ENCODE measurements at places on chromosomes 7 and 10. TPM values are rescaled to one million over a fixed set of nuclear protein-coding genes. Genes with fewer than 3 reads are reported as not detected.

Gene FAM25A
- total RNA-seq: not detected

Gene DDC
- total RNA-seq: 1.3 TPM

Gene LFNG
- 30.6 TPM for total RNA-seq

Gene EEF1AKMT2
- total RNA-seq: 8.7 TPM

DNA sequence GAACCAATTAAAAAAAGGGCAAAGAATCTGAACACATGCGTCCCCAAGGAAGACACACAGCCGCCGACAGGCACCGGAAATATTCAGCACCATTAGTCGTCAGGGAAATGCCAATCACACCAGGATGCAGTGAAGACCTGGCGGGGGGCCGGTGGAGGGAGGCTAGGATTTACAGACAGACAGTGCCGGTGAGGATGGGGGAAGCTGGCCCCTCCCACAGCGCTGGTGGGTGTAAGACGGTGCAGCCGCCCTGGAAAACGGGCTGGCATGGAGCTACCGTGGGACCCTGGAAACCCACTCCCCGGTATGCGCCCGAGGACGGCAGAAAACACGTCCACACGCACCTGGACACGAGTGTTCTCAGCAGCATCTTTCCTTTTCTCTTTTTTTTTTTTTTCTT is 4.8 kb upstream of the ADAP1 start:
- no peak overlapping the region for H3K4me3 ChIP-seq
- no peaks in the 10 kb centered on the region for H3K27me3 ChIP-seq
- H3K36me3 ChIP-seq: no peaks in the 10 kb centered on the region
- H3K27ac ChIP-seq: no peak overlapping the region
- peaks cover 23% of the 10 kb centered on the region for H3K4me1 ChIP-seq
- DNase-seq: no peak

- H3K4me1 ChIP-seq: no peaks in the 10 kb centered on the region
- no peak for DNase-seq
- no peak overlapping the region for H3K27ac ChIP-seq
These were observed 2.3 kb downstream of the ABCB1 start for GRCh38 chr7:87598234-87599009.

DNA sequence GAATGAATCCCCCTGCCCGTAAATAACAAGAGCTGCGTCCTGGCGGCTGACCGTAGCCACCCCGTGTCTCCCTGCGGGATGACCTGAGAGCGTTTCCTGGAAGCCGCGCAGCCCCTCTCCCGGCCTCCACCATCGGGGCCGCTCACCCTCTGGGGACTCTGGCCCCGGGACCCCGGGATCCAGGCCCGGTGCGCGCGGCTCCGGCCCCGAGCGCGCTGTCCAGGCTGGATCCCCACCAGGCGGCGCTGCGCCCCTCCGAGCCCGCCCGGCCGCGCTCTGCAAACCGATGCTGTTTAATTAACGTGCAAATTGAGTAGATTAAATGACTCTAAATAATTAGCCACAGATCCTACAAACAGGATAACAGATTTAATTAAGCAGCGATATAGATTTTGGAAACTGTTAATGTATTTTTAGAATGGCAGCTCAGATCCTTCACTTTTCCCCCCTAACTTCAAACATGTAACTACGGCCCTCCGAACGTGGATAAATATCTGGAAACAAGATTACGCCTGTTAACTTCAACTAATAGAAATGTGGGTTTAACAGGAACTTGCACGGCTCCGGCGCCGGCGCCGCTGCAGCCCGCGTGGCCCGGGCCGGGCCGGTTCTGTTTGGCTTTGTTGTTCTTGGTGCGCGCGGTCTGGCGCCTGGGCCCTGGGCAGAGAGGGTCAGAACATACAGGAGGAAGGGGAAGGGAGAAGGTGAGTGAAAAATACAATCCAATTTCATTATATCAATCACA is 7.1 kb upstream of the UNCX start:
- H3K4me1 ChIP-seq: peaks cover 8% of the 10 kb centered on the region
- no peaks in the 10 kb centered on the region for H3K36me3 ChIP-seq
- DNase-seq: no peak
- peaks cover 31% of the 10 kb centered on the region for H3K27me3 ChIP-seq
- no peak overlapping the region for H3K27ac ChIP-seq

GRCh38 chr7:45073786-45074527 is 14.8 kb downstream of the NACAD start:
- H3K27ac ChIP-seq: no peak overlapping the region
- no peak overlapping the region for H3K4me3 ChIP-seq
- no peaks in the 10 kb centered on the region for H3K4me1 ChIP-seq
- peaks cover 90% of the 10 kb centered on the region for H3K36me3 ChIP-seq

- H3K27ac ChIP-seq: no peak overlapping the region
- DNase-seq: peak; percentile 86
- peaks cover 14% of the 10 kb centered on the region for H3K27me3 ChIP-seq
- H3K4me1 ChIP-seq: peaks cover 14% of the 10 kb centered on the region
These were observed 21.9 kb upstream of the KCNK18 start for GRCh38 chr10:117175215-117175900.

DNA sequence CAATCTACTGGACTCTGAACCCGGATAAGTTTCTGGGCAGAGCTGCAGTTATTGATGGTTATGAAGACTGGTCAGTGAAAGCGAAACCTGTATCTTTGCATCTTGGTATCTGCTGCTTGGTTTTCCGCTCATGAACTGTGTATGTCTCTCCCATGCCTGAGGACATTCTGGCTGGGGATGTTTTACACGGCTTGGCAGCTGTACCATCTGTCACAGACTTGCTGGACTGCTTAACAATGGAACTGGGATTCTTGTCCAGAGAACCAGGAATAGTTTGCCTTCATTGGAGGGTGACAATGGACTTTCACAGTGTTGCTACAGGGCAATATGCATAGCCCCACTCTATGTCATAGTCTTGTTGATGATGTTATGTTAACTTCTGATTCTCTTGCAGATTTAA is 119.9 kb upstream of the TMEM106B start:
- H3K27me3 ChIP-seq: no peaks in the 10 kb centered on the region
- no peak overlapping the region for H3K4me3 ChIP-seq
- no peaks in the 10 kb centered on the region for H3K36me3 ChIP-seq

DNA sequence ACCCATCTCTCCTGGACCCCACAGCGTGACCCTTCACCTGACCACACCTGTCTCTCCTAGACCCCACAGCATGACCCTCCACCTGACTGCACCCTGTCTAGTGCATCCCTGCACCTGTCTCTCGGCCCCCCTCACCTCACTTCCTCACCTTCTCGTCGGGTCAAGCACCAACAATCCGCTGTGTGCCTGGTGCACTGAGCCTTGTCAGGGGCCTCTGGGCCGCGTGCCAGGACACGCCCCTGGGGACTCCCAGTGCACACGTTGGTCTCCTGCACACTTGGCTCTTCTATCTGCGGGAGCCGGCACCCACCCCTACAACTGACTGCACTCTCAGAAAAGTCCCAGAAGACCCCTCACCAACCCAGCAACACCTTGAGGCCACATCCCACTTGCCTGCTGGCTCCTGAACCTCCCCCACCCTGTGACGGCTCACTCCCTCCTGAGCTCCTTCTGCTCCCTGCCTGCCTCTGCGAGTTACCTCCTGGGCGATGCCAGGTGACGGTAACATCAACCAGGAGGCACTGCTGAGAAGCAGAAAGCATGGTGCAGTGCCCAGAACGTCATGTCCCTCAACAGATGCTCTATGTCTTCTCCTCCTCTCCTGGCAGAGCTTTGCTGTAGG is 147.6 kb downstream of the DIP2C start:
- no peak overlapping the region for H3K4me3 ChIP-seq
- no peaks in the 10 kb centered on the region for H3K4me1 ChIP-seq
- DNase-seq: peak; percentile 88
- H3K36me3 ChIP-seq: no peaks in the 10 kb centered on the region
- no peak overlapping the region for H3K27ac ChIP-seq
- H3K27me3 ChIP-seq: no peaks in the 10 kb centered on the region

DNA sequence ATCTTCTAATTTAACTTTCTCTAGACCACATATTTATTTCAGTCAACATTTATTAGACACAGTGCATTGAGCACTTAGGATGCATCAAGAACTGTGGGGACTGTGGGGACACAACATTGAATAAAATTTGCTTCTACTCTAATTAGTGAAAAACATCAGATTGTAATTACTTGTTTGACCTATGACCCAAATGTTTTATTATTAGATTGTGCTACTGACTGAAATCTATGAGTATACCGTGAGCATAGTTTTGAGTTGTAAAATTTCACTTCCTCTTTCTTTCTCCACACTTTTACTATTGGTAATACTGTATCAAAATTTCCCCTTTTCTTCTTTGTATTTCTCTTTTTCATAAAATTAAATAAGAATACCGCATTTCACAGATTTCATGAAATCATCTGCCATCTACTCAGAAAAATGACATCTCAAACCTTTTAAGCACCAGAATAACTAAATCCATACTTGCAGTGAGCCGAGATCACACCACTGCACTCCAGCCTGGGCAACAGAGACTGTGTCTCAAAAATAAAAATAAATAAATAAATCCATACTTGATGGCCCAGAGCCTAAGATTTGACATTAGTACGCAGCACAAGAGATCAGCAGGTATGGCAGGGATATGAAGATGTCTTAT is 25.4 kb upstream of the INPP5F start:
- DNase-seq: no peak
- no peak overlapping the region for H3K27ac ChIP-seq
- no peaks in the 10 kb centered on the region for H3K4me1 ChIP-seq
- H3K27me3 ChIP-seq: no peaks in the 10 kb centered on the region
- no peak overlapping the region for H3K4me3 ChIP-seq
- H3K36me3 ChIP-seq: no peaks in the 10 kb centered on the region

DNA sequence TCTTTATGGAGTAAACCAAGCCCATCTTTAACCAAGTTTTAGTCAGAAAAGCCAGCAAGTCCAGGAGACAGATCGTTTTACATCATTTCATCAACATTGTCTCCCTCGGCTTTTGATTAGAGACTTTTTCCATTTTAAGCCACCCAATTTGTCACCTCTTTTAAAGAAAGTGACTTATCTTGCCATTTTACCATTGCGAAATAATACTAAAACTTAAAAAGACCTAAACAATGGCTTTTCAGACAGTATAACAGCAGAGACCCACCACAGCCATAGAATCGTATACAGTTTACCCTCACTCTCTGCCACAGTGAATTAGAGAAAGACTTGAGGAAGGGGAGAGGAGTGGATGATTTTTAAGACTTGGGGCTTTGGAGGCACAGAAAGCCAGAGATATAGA is 359.7 kb upstream of the C7orf33 start:
- no peaks in the 10 kb centered on the region for H3K36me3 ChIP-seq
- no peak overlapping the region for H3K4me3 ChIP-seq
- no peaks in the 10 kb centered on the region for H3K27me3 ChIP-seq
- no peak overlapping the region for H3K27ac ChIP-seq
- H3K4me1 ChIP-seq: no peaks in the 10 kb centered on the region
